ENCODE measurements at places on chromosomes 1 and 21. TPM values are rescaled to one million over a fixed set of nuclear protein-coding genes. Genes with fewer than 3 reads are reported as not detected.

DNA sequence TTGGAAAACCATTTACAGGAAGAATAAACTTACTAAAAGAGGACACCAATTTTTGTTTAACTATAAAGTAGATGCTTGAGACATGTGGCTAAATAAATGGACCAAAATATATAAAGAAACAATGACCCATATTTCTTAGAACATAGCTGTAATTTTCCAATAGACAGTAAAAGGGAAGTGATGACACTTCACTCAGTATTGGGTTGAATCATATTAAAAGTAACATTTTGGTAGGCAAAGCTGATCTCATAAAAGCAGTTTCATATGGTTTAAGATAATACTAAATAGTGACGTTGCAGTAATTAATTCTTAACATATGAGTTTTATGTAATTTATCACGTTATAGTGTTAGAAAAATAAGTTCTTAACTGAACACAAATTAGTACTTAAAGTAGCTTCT lies 308.9 kb upstream of the RUNX1 start:
- H3K4me3 ChIP-seq: no peak overlapping the region
- H3K4me1 ChIP-seq: peaks cover 21% of the 10 kb centered on the region
- no peak overlapping the region for H3K27ac ChIP-seq
- no peak for DNase-seq

- no peak overlapping the region for H3K4me3 ChIP-seq
- H3K36me3 ChIP-seq: no peaks in the 10 kb centered on the region
- no peak overlapping the region for H3K27ac ChIP-seq
- peak; percentile 43 for DNase-seq
Observed at GRCh38 chr1:111948209-111949171, 41.0 kb downstream of the KCND3 start.

GRCh38 chr1:46941135-46941694 lies at the start of gene CYP4A11:
Gene CYP4A11 (minus strand): TSS chr1:46941476. CDS start chr1:46941433, 43 bp downstream.
- peaks cover 4% of the 10 kb centered on the region for H3K4me1 ChIP-seq
- DNase-seq: no peak
- H3K36me3 ChIP-seq: no peaks in the 10 kb centered on the region
- H3K27ac ChIP-seq: no peak within 1 kb of the TSS
- H3K4me3 ChIP-seq: no peak within 1 kb of the TSS

The UMODL1 gene
- total RNA-seq: 0.79 TPM

The SH3BGRL3 gene
- 41.5 TPM for total RNA-seq

DNA sequence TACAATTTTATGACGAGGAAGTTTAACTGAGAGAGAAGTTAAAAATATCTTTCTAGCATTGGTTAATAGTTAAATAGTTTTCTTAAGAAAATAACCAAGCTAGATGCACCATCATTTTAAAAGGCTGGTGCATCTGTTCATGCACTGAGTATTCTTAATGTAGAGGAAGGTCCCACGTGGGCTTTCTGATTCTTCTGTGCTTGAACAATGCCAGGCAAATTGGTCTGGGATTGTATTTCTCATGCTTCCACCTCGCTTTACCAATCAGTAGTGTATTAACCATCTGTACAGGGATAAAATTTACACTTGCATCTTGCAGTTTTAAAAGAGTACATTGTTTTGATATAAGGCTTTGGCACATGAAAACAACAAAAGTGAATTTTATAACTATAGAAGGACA lies 47.4 kb upstream of the MTF2 start:
- no peaks in the 10 kb centered on the region for H3K36me3 ChIP-seq
- DNase-seq: no peak
- 0 out of 2 replicates have a peak, but pooled peaks cover 4% of the 10 kb centered on the region for H3K4me1 ChIP-seq
- H3K27ac ChIP-seq: no peak overlapping the region

Measured in SJCRH30 (cell line).